Fibroblast of gingiva (primary cell): ENCODE measurements at places on chromosomes 2 and 18.
A peak's percentile ranks its signal among the peaks of the same experiment; 100 is the strongest.

GRCh38 chr18:22032392-22032961, 136.9 kb upstream of the GATA6 start:
- DNase-seq: no peak

DNA sequence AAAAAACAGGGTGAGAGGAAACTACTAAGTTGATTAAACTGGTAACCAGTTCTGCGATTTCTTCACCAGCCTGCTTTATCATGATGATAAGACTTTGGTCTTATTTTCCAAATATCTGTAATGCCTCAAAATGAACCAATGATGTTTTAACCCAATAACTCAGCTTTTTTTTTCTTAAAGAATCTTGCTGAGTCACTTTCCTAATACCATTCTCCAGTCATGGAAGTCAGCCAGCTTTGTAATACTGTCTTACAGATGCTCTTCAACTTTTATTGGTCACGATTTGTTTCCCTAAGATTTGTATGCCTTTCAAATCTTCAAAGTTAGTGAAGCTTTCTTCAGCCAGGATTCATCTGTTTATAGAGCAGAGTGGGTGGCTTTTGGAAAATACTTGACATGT, 47.7 kb upstream of the SMIM21 start:
- peak; percentile 88 for DNase-seq

DNA sequence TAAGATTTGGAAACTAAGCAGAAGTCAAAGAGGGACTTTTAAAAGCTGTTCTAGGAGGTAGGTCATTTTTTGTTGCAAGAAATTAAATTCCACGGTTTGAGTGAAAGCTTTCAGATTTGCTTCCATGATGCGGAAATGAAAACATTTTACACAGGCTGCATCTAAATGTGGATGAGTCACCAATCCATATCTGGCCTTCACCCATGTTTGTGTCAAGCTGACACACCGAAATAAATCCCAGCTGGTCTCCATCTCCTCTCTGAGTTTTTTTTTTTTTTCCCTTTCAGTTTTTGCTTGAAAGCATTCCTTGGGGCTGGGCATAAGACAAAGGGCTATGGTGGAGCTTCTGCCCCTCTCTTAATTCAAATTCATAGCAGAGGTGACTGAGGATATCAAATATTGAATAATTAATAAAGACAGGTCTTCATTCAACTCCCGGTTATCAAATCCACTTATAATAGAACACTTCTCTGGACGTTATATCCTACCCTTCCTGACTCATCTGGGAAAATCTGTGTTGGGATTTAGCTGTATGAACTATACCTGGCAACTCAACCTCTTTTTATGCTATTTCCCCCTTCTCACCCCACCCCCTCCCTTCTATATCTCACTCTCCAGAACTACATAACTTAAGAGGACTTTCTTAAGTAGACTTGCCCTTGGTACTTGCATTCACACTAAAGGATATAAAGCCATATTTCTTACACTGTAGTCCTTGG, 558.3 kb upstream of the GCFC2 start:
- no peak for DNase-seq

DNA sequence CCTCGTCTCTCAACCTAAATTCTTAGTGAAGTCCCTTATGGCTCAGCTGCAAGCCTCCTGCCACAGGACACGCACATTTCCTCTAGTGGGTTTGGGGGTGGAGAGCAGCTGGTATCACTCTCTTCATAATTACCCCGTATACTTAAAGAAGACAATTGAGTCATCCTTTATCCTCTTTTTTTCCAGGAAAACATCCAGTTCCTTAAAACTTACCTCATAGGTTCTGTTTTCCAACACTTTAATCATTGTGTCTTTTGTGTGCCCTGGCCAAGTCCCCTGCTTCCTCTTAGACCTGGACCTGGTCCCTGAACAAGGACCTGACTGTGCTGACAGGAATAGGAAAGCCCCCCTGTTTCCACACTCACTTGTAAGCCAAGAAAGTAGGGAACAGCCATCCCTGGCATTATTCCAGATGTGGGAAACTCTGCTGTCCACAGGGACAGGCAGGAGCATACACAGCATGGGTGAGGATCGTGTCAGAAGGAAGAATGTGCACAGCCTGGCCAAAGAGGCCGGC, 42.3 kb upstream of the MYO1B start:
- peak; percentile 65 for DNase-seq

GRCh38 chr2:162082681-162083080, 8.7 kb upstream of the DPP4 start:
- DNase-seq: no peak

GRCh38 chr2:24785671-24786321, 7.4 kb downstream of the PTRHD1 start:
- no peak for DNase-seq

DNA sequence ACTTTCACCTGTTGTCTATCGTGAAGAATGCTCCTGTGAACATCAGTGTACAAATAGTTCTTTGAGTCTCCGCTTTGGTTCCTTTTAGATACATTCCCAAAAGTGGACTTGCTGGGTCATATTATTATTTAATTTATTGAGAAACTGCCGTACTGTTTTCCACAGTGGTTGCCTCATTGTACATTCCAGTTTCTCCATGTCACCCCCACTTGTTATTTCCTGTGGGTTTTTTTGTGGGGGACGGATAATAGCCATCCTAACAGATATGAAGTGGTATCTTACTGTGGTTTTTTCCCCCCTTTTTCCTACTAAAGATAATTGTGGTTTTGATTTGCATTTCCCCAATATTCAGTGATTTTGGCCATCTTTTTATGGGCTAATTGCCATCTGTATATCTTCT, 53.8 kb downstream of the SMCHD1 start:
- DNase-seq: no peak

- no peak for DNase-seq
Measured at GRCh38 chr2:190607014-190607597, 41.8 kb upstream of the NAB1 start.

DNA sequence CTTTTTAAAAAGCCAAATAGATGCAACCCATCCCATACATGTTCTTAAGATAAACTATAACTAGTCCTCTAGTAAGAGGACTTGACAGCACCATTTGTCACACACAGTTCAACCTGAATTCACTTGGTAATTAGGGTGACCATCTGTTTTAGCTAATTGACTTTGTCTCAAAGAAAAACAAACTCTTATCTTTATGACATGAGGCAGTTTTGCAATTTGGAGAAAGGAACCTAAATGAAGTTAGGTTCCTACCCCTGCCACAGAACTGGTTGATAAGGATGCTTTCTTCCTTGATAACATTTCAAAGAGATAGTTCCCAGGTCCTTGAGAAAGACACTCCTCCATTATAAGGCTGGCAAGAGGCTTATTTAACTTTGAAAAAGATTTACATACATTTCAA, 57.4 kb upstream of the LRRTM1 start:
- DNase-seq: no peak

DNA sequence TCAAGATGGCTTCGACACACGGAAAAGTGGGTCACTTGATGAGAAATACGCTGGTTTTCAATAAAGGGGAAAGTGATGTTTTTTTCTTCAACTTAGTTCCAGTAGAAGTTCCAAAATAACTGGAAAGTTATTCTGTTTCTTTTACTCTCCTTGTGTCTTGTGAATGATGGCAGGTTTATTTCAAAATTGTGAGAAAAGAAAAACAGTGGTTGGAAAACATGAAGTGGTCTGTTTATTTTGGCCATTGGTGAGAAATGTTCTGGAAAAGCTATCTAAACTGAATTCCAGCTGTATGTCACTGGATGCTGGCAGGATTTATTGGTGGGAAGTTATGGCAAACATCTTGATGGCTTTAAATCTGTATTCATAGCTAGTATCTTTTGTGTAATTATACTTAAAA, 484.1 kb downstream of the DCC start:
- no peak for DNase-seq

DNA sequence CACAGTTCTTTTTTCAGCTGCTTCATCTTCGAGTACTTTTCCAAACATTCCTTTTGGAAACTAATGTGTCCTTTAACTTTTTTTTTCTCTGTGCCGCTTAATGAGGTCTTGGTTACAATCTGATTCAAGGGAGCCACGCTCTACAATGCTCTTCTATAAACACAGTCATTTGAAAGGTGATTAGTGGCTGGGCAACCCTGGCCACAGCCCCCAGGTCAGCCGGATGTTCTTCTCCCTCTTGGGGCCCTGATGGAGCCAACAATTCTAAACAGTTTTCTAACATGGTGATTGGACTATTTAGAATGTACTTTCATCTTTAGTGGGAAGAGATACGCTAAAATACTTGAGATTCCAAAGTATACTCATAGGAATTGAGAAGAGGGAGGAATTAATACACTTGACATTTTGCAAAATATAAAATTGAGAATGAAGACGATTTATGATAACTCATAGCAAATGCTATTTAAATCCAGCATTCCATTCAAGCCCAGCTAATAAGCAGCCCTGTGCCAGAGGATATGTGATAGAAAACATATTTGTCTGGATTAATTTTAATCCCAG, 83.7 kb upstream of the MBOAT2 start:
- peak; percentile 32 for DNase-seq

DNA sequence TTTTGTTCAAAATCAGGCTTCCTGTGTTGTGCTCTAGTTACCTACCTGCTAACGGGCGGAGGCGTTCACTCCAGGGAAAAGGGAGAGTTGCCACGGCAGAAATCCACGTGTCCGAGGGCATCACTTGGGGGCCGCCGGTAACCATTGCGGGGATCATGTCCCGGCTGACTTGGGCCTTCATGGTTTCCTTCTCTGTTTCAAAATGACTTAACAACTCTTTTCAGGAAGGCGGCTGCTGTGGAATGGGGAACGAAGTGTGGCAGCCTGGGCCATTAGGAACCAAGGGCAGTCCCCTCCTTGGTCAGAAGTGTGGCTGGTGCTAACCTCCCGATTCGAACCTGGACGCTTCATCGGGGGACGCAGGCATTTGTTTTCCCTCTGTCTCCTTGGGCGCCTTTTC, 56.8 kb downstream of the INPP5D start:
- DNase-seq: no peak

- DNase-seq: no peak
Measured at GRCh38 chr18:75454022-75454795, 26.7 kb upstream of the SMIM21 start.

DNA sequence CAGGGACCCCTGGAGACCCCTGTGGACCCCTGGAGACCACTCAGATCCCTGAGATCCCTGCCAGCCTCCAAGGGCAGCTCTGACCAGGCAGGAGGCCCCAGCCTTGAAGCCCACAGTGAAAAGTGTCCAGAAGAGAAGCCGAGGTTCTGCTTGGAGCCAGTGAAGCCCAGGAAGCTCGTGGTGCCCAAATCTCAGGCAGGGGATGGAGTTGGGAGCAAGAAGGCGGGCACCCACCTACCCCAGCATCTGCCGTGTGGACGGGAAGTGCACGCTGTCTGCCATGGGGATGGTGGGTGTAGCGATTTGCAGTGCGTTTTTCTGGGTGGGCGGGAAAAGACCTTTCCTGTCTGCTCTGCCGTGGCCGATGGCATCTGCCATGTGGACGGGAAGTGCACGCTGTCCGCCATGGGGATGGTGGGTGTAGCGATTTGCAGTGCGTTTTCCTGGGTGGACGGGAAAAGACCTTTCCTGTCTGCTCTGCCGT, 120.6 kb upstream of the CTDP1 start:
- no peak for DNase-seq

- no peak for DNase-seq
Measured at GRCh38 chr2:97963880-97964279, 31.9 kb downstream of the TMEM131 start.

DNA sequence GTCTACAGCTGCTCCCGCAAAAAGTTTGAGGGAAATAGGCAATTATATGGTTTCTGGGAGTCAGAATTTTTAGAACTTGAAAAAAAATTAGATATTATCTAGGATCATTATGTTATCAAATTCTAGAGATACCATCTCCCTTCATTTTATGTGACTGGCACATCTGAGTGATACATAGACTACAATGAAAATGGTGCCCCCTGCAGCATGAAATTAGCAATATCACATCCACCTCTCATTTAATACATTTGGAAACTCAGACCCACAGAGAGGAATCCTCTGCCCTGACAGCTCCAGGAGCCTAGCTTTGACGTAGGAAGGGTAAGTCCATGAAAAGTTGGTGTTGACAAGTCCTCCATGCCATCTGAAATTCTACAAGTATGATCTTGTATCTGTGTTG, 381.6 kb downstream of the SUCLG1 start:
- no peak for DNase-seq

DNA sequence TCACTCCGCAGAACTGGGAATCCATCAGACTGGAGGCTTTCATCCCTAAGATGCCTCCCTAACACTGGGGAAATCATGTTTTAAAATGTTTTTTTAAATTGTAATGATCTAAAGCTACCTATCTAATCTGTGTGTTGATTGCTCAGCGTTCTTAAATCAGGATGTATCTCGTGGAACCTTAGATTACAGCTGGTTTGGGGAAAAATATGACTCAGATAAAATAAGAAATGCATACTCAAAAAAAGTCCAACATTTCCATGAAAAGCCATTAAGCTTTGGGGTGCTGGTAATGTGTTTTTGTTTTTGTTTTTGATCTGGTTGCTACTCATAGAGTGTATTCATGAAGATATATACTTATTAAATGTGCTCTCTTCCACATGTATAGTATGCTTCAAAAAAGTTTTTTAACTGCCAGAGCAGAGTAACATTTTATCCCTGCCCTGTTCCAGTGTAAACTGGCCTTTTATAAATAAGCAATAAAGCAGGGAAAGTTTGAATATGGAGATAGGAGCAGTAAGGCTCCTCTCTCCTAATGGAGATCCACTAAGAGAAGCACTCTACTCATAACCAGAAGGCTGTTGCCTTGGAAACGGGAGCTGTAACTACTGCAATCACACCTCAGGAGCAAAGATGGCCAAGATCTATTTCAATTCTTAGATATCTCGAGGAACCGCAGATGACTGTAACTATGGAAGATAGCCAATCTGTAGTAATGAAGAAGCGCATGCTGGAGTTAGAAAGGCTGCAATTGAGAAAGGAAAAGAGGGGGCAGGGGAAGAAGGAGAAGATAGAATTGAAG, 41.6 kb downstream of the ANKRD44 start:
- no peak for DNase-seq

GRCh38 chr2:226802573-226802972, 3.0 kb upstream of the IRS1 start:
- peak; percentile 88 for DNase-seq

GRCh38 chr2:129799036-129799958, 180.2 kb upstream of the RAB6C start:
- no peak for DNase-seq

GRCh38 chr2:193409951-193410350, 1215.2 kb upstream of the TMEFF2 start:
- DNase-seq: no peak

GRCh38 chr2:241666627-241667400, 19.8 kb downstream of the DTYMK start:
- DNase-seq: no peak

DNA sequence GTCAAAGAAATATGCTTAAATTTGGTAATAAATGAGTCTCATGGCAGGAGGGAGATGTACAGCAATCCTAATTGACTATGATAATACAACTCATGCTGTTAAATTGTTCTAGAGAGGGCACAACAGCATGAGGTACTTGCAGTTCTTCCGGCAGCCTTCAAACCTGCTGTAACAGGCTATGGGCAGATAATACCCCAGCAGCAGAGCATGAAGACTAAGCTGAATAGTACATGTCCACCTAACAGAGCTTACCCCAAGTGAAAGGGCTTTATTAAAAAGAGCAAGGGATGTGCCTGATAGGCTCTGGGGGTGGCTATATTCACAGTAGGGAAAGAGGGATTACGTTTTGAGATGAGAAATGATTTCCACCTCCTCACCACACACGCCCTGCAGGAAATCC, 28.9 kb downstream of the MRO start:
- DNase-seq: no peak

GRCh38 chr2:214652473-214652872, 157.0 kb downstream of the BARD1 start:
- DNase-seq: no peak

- DNase-seq: no peak
Measured at GRCh38 chr2:46512185-46512584, 32.8 kb downstream of the TMEM247 start.

GRCh38 chr18:45993438-45993837, 26.3 kb upstream of the EPG5 start:
- DNase-seq: peak; percentile 76
